Fibroblast of the conjunctiva (primary cell): ENCODE measurements at places on chromosomes 6 and 20.

GRCh38 chr6:141484711-141485110 is 648.0 kb upstream of the GJE1 start:
- no peak for DNase-seq

DNA sequence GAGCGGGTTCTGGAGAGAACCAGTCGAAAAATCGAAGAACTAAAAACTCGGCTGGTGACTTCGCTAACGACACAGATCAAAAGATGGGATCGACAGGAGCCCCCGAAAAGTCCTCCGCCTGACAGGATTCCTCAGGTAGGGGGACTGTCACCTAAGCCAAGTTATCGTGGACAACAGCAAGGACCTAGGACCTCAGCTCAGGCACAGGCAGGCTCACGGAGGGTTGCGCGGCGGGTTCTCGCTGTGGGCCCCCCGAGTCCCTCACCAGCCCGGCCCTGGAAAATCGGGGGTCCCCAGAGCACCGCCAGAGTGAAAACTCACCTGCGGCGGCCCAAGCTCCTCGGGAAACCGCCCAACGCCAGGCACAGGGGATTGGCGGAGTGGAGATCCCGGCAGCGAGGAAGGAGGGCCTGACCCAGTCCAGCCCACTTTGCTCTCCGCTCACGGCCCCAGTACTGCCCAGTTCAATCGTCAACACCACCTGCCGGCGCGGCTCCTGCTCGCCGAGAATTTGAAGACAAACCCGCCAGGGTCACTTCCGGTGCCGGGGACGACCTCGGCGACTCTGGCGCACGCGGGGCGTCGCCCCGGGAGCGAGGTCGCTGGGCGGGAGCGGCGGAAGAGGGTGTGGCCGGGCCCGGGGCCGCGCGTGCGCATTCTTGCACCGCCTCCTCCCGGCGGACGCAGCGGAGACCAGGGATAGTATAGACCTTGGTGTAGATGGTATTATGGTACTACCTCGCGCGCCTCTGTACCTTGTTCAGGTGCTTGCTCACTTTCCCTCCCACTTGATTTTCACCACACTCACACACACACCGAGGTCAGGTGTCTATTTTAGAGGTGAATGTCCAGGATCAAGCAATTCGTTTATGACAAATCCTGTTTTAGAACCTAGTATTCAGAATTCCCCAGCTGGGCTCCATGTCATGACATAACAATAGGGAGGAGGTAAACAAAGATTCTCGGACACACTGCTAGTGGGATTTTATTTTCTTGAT is at the start of gene KATNA1:
Gene KATNA1, minus strand, starts transcription at position 567 of the 998 bp plus-strand sequence. CDS start 10,167 bp downstream, outside the sequence.
- DNase-seq, result peak; percentile 55

GRCh38 chr20:17683218-17684076 is 1.4 kb upstream of the RRBP1 start:
- no peak for DNase-seq

DNA sequence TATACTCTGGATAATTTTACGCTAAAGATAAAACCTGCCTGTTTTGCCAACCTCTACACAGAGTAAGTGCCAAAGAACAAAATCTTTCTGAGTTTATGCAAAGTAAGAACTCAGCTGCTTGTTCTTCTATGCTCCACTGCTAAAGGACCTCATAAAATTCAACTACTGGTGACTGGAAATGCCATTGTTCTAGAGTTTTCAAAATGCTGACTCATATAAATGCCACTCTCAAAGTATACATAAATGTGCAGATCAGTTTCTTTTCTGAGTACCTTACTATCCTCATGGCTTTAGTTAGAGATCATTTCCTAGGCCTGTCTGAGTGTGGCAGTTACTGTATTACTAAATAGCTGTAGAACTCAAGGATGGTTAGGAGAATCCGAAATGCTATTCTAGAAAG is 45.6 kb downstream of the LYRM4 start:
- no peak for DNase-seq

- DNase-seq, result no peak
Measured at GRCh38 chr6:130162421-130162820, 60.3 kb downstream of the SAMD3 start.

- no peak for DNase-seq
Measured at GRCh38 chr6:161446296-161446925, 172.6 kb upstream of the AGPAT4 start.

DNA sequence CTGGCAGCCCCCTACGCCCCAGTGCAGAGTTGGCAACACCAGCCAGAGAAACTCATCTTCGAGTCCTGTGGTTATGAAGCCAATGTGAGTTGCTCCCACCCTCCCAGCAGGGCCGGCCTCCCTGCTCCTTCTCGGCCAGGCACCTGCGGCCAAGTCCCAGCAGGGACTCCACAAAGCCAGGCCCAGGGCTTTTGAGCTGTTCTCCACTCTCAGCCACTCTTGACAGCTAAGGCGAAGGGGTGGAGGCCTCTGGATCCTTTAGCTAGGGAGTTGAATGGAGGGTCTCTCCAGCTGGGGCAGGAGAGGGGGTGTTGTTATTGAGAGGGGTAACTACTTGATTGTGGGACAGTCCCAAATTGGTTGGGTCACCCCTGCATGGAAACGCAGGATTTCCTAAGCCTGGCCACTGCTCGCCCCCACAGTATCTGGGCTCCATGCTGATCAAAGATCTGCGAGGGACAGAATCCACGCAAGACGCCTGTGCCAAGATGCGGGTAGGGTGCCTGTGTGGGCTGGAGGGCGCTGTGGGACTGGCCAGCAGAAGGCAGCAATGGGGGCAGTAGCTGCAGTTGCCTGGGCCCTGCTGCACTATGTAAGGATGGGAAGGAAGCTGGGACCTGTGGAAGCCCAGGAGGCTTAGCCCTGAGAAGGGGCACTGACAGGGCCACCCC is 58.3 kb downstream of the TCP11 start:
- DNase-seq, result no peak

DNA sequence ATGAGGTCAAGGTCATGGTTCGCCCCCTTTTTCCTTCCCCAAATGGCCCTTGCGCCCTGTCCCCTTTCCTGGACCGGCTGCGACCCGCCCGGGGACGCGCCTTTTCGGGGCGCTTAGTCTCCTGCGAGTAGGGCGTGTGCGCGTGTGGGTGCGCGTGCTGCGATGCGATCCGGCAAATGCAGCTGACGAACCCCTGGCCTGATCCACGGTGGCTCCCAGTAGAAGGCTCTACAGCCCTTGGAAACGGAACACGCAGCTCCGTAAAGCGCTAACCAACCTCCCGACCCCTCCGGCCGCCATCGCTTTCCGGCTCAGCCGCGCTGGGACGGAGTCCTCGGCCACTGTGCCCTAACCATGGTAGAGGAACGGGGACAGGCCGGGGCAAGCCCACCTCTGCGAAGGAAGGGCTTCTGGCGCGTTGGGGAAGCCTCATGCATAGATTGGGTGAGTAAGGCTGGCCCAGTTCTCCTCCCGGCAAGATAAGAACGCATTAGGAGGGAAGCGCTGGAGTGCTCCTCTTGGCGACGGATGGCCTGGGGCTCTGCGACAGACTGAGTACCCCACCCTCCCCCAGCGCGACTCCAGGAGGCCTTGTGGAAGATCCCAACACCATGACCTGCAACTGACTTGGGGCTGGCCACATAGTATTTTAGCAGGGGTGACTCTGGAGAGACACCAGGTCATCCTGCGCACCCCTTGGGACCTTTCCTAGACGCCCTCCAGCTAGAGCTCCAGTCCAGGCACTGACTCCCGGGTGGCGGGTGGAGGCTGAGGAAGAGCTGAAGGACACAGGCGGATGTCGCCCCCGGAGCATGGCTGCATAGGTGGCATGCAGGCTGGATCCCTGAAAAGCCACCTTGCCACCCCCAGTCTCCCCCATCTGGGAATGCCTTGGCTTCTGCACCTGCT is 1.1 kb upstream of the SLC4A11 start:
- DNase-seq, result no peak

- no peak for DNase-seq
Measured at GRCh38 chr6:48255094-48255493, 144.1 kb upstream of the PTCHD4 start.

DNA sequence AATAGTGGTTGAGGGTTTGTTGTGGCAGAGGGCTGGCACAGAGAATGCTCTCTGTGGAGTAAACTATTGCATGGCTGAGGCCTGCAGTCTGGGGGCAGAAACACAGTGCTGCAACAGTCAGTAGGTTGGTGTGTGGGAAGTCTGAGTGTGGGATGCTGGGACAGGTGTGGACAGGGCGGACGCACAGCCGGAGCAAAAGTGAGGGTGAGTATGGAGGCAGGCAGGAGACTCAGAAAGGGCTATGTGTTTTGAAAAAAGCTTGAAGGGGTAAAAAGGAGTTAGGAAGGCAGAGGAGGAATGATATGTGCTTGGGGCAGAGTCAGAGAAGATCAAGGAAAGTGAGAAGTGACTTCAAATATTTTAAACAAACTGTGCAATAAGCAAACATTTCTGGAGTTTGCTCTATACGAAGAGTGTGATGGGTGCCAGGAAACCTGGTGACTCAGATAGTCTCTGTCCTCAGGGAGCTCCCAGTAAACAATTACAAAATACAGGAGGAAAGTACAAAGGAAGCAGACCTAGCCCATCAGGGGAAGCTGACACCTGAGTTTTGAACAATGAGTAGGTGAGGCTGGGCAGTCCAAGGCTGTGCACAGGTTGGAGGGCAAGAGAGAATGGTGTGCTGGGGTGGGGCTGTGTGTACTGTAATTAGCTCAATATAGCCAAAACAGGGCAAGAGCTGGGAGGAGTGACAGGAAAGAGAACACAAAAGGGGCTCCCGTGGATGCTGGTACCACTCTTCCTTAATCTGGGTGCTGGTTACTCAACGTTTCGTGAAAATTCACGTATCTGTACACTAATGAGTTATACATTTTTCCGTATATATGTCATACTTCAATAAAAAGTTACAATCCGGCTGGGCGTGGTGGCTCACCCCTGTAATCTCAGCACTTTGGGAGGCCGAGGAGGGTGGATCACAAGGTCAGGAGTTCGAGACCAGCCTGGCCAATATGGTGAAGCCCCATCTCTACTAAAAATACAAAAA is 55.2 kb downstream of the PIGU start:
- DNase-seq, result no peak

- no peak for DNase-seq
Measured at GRCh38 chr6:29661071-29661470, 4.2 kb downstream of the MOG start.

DNA sequence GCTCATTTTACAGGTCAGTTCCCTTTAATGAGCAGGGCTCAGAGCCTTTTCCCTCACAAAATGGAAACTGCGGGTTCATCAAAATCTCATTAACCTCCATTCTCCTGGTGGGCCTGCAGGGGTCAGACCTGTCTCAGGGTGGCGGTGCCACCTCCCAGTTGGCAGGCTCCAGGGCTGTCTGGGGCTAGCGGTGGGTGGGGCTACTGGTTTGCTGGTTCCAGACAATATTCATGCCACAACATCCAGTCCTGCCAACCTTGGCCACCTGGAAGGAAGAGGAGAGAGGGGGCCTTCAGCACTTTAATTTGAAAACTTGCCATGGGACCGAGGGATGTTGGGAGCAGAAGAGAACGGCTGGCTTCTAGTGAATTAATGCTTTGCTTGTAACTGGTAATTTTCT is 41.9 kb upstream of the CTNNBL1 start:
- DNase-seq, result no peak

DNA sequence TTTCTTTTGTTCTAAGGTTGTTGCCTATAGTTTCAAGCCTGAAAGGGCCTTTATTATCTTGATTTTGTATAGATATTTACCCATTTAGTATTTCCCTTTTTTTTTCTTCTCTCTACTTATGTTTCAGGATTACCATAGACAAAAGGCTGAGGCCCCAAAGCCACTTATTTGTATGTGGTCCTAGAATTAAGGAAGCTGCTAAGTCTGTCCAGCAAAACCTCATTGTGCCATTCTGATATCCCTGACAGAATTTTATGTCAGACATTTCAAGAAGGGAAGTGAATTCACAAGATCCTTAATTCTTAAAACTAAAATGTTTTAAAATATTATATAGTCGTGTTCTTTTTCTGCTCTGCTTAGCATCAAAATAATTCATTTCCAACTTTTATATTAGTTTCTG is 6.9 kb downstream of the HAO1 start:
- no peak for DNase-seq

DNA sequence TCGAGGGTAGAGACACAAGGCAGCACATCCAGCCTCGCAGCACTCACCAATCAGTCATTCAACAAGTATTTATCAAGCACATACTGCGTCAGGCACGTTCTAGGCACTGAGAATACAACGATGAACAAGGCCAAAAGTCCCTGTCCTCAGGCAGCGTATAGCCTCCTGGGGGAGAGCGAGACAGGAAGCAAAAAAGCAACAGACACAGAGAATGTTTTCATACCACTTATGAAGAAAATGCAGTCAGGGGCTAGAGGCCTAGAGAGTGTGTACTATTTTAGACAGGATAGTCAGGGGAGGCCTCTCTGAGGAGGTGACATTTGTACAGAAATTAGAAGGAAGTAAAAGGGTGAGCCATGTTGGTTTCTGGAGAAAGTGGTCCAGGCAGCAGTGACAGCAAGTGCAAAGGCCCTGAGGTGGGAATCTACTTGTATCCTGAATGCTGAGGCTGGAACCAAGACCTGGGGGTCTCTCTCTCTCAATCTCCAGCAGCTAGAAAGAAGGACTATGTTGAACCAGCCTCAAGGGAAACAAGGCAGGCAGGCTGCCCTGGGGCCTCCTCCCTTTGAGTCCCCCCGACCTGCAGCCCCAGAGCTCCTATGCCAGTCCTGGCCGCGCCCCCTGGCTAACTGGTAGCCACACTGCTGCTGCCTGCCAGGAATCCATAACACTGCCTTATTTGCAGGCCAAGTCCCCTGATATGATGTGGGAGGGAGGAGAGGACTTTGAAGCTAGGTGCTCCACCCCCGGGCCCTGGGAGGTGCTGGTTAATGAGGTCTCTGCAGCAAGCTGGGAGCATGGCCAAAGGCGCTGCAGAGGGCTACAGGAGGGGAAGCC is 151.2 kb downstream of the GRM4 start:
- DNase-seq, result no peak

DNA sequence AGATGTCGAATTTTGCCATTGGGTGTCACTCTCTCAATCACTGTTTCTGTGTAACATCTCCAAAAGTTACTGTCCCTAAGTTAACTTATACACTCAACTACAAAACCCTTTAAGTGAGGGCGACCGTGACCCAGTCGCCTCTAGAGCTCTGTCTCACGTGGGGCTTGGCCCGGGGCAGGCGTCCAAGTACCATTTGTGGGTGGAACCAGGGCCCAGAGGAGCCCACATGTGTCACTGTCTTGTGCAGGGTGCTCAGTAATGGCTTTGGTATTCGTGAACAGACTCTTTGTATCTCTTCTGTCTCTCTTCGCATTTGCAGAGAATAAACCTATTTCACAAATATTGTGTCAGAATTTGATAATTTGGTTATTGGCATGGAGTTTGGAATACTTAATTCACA is 109.9 kb upstream of the THBS2 start:
- DNase-seq, result no peak

- no peak for DNase-seq
Measured at GRCh38 chr20:16098890-16099639, 474.2 kb downstream of the KIF16B start.
